ENCODE measurements at places on chromosomes 16 and 17.

GRCh38 chr17:60165223-60165622 is 15.4 kb downstream of the CA4 start:
- DNase-seq = no peak

GRCh38 chr16:82864332-82865040 is 237.7 kb downstream of the CDH13 start:
- no peak for DNase-seq

GRCh38 chr17:65228734-65229620 is 91.8 kb downstream of the RGS9 start:
- DNase-seq = no peak

GRCh38 chr17:17741349-17742023 is 60.2 kb downstream of the RAI1 start:
- no peak for DNase-seq

DNA sequence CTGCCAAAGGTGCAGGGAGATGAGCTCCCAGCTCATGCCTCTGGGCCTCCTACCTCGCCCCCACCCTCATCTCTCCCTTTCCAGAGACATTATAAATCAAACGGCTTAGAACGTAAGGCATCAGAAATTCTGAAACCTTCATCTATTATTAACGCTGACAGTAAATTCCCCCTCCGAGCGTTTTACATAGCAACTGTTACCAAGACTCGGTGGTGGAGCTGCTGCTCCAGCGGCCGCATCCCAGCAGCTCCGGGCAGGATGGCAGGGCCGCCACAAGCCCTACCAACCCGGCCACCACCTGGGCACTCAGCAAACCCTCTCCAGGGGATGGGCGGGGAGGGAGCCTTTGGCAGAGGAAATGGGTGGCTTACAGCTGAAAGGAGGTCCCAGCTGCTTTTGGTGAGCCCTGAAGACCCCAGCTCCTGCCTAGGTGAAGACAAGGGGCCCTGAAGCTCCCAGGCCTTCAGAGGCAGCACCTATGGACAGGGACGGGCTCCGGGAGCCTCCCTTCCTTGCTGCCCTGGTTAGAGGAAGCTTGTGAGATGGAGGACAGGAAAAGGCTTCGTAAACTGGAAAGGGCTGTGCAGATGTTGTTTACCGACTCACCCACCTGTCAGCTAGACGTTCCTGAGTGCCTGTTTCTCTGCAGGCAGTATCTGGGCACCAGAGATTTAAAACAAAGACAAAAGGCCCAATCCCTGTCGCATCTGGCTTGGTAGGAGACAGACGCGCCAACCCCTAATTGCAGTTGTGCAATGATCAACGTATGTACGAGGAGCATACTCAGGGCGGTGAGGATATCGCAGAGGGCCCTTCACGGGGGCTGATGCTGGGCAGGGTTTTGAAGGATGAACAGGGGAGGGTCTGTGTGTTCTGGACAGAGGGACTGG is 76.9 kb downstream of the RAI1 start:
- no peak for DNase-seq

- DNase-seq = no peak
Measured at GRCh38 chr16:57266531-57267260, 17.8 kb downstream of the PLLP start.

GRCh38 chr17:17694169-17695081 is 13.2 kb downstream of the RAI1 start:
- DNase-seq = no peak

DNA sequence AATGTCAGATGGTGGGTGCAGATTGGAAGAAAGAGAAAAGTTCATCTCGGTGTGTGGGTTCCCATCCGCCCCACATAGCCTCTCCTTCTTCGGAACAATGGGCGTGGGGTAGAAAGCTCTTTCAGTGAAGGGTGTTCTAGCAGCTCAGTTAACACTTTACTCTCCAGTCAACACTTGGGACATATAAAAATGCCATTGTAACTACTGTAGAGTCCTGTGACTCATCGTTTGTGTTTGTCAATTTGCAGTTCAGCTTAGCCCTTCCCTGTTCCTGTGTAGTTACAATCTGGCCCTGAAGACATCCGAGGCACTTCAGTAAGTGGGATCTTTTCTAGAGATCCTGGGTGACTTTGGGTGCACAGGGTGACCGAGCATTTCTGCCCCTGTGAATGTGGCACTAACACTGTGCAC is 11.5 kb upstream of the CLEC18C start:
- no peak for DNase-seq

DNA sequence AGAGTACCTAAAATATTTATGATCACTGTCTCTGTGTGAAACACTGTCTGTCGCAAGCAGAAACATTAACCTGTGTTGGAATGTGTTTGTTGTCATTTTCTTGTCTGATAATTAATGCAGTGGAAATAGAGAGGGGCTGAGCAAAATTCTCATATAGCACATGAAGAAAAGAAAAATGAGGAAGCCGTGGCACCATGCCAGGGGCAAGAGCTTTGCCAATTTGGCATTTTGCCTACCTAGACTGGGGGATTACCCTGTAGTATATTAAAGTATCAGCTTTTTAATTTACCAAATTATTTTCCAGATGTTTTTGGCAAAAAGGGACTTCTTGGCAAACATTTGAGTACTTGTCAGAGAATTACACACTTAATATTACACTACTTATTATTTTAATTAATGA is 1326.6 kb upstream of the GOT2 start:
- no peak for DNase-seq

GRCh38 chr16:48546774-48547173 is 63.2 kb downstream of the N4BP1 start:
- DNase-seq = no peak

GRCh38 chr16:84218956-84219355 is 20.9 kb downstream of the KCNG4 start:
- DNase-seq = no peak

DNA sequence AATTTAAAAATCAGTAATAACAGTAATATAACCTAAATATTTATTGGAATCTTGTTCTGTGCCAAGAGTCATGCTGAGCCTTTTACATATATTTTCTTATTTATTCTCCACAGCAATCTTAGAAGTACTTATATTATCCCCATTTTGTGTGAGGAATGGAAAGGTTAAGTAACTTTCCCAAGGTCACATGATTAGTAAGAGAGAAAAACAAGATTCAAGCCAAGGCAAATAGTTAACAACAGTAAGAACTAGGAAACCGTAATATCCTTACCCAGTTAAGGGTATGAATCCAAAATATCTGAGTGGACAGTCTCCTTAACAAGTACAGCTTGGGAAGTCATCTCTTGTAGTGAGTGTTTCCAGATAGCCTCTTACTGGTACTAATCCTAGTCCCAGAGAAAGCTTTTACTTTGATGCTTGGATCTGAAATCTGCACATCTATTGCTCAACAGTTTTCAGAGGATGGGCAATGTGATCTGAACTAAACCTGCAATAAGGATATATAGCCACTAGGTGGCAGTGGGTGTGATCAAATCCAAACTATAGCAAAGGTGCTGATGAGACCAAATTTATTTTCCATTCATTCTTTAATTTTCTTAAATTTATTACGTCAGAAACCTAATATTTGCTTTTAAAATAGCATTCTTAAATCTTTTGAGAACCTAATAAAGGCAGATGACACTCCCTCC is 23.3 kb downstream of the SHISA6 start:
- DNase-seq = no peak

- no peak for DNase-seq
Measured at GRCh38 chr17:9880582-9880999, 24.5 kb downstream of the RCVRN start.

DNA sequence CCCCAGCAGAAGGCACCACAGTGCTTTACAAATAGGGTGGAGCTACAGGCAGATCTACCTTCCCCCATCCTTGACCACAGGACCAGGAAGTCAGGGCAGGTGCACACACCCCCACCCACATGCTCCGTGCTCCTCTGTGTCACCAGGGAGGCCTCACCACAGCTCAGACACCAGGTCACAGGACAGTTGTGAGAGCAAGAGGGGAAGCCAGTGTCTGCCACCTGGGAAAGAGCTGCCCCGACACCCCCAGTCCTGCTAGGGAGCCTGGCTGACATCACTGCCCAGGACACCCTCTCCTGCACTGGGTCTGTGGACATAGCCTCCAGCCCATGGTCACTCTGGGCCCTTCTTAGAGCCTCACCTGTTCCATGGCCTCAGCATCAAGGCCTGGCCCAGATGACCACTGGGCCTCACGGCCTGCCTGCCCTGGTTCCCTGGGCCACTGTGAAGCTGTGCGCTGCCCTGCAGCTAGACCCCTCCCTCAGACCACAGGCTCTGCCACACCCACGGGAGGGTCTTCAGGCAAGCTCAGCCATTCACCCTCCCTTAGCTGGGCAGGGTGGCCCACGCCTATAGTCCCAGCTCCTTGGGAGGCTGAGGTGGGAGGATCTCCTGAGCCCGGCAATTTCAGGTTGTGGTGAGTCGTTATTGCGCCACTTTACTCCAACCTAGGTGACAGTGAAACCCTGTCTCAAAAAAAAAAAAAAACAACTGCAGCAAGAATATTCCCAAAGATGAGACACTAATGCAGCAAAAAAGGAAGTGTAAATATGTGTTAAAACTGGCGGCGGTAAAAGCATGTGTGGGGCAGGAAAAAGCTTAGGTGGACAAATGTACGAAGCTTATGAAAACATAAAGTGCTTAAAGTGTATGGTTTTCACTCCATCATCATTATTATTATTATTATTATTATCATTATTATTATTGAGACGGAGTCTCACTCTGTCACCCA is 14.2 kb downstream of the POLR3K start:
- no peak for DNase-seq

DNA sequence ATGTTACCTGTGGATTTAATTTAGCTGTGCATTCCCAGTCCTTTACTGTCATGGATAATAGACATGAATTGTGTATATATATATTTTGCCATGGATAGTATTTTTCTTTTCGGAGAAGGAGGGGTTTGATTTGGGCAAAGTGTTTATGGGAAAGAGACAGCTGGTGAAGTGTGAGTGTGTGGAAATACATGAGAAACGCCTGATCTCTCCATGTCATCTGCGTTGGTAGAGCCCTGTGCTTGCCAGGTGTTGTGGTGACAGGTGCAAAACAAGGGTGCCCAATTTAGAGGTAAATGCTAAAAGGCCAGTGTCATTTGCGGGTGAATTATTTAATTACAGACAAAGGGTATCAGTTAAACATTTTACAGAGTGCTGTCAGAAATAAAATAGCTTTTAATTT is 23.4 kb downstream of the NDEL1 start:
- no peak for DNase-seq

DNA sequence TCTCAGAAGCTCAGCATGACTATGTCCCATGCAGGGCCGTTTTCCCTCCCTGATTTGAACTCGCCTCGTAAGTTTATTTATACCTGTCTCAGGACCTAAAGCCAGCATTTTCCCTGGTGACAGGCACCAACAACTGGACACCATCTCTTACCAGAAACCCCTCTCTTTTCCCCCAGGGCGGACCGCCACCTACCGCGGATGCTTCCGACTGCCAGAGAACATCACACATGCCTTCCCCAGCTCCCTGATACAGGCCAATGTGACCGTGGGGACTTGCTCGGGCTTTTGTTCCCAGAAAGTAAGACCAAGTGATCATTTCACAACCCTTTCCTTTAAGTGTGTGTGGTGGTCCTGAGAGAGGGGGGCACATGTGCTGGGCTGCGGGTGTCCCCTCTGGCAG is 24.7 kb downstream of the WSCD1 start:
- no peak for DNase-seq

DNA sequence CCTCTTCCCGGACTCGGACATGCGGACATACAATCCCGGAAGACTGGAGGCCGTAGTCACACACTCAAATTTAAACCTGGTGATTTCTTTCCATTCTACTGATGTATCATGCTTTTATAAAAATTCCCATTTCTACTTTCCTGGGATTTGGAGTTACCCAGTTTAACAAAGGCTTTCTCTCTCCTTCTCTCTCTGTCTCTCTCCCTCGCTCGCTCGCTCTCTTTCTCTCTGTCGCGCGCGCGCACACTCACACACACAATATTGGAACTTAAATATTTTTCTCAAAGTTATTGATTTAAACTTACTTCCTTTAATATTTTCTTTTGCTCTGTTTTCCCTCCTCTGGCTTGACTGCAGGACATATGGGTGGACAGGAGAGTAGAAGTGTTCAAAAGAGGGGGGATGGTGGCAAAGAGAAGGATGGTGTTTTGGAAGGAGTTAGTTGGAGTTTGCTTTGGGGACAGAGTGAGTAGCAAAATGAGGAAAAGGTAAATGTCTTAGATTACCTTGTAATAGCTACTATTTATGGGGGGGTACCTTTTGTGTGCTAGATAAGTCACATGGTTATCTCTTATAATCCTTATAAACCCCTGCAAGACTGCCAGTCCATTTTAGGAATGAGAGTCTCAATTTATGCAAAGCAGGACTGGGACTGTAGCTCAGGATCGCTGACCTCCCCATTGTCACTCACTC is 878 bp upstream of the TRIM25 start:
- DNase-seq = no peak

GRCh38 chr16:11307639-11308492 is 26.7 kb upstream of the PRM1 start:
- no peak for DNase-seq

All from esophagus squamous epithelium (tissue), 5 donors.